Suprapubic skin (tissue), 4 donors: ENCODE measurements at places on chromosomes 2 and 18.

DNA sequence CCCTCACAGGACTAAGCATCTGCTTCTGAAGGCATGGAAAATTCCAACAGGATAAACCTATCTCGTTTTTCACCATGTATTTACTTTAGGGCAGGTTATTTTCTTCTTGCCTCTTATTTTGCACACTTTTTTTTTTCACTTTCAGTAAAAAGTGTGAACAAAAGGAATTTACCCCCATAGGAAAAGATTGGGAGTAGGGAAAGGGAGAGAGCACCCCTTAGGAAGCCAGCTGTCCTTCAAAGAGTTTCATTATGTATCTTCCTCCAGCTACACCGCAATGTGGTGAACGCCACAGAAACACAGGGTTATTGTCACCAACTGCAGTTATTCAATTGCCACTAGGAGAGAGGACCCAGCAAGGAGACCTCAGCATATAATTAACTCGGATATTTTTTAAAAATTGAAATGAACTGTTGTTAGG lies 286.2 kb upstream of the VRK2 start:
- no peaks in the 10 kb centered on the region for H3K36me3 ChIP-seq
- no peak for DNase-seq
- H3K4me3 ChIP-seq, result peak overlapping the region; percentile 19
- no peak overlapping the region for H3K27ac ChIP-seq
- H3K4me1 ChIP-seq, result peaks cover 10% of the 10 kb centered on the region

GRCh38 chr2:216318521-216318874 lies 53.8 kb downstream of the MARCHF4 start:
- DNase-seq, result no peak
- H3K27me3 ChIP-seq, result peaks cover 3% of the 10 kb centered on the region
- H3K27ac ChIP-seq, result no peak overlapping the region
- no peak overlapping the region for H3K4me3 ChIP-seq
- H3K36me3 ChIP-seq, result no peaks in the 10 kb centered on the region

DNA sequence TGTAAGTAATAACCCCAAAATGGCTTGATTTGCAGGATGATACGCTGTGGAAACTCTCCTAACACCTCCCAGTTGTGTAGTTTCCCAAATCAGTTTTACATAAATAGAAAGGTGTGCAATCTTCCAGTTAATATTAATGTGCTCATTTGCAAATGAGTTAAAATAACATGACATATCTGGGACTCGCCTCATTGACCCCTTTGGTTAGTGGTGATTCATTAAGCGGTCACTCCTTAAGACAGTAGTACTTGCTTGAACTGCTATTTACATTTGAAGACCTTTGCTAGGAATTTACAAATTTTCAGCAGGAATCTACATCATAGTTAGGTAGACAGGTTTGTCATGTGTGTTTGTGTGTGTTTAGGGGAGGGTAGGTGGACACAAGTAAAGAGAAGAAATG lies 1367.7 kb upstream of the CELF4 start:
- DNase-seq, result no peak
- no peak overlapping the region for H3K4me3 ChIP-seq
- no peaks in the 10 kb centered on the region for H3K4me1 ChIP-seq
- H3K27me3 ChIP-seq, result no peaks in the 10 kb centered on the region

GRCh38 chr2:134029418-134029817 lies 224.5 kb upstream of the MGAT5 start:
- no peak overlapping the region for H3K4me3 ChIP-seq
- H3K4me1 ChIP-seq, result peaks cover 5% of the 10 kb centered on the region
- H3K27ac ChIP-seq, result no peak overlapping the region
- DNase-seq, result no peak

DNA sequence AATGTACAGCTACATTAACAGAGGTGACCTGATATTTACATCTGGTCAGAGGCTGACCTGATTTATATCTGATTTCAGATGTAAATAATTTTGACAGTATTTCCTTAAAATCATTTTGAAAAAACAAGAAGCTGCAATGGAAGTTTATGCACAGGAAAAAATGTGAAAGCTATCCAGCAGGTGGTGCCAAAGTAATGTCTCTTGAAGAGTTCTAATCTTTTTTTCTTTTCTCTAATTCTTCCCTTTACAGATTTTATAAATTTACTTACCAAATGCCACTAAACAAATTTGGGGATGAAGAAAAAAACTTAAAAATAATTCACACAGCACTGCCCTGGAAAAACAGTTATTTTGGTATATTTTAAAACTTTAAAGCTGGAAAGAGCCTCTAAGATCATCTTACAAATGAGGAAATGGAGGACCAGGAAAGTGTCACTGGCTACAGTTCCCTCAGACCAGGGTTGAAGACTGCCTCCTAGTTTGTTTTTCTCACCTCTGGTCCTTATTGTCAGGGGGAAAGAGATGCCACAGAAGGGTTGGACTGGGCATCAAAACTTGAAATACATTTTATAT lies 16.4 kb upstream of the FBLN7 start:
- H3K4me3 ChIP-seq, result no peak overlapping the region

GRCh38 chr2:241103176-241103595 lies 1.1 kb upstream of the MTERF4 start:
- peak; percentile 19 for DNase-seq
- H3K4me1 ChIP-seq, result peaks cover 29% of the 10 kb centered on the region
- peaks cover 17% of the 10 kb centered on the region for H3K36me3 ChIP-seq
- H3K27ac ChIP-seq, result peak overlapping the region; percentile 90

DNA sequence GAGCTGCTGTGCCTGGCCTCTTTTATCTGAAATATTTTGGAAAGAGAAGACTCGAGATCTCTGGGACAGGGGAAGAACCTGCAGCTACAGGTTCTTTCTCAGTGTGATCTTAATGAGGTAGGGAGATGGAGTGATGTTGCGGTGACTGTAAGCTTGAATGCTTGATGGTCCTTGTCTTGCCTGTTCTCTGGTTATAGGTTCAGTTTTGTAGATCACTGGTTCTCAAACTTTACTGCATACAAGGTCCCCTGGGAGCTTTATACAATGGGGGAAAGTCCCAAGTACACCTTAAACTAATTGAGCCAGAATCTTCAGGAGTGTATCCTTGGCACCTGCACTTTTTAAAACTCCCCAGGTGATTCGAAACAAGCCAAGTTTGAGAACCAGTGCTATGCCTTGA lies 136.7 kb upstream of the CXCR4 start:
- H3K27ac ChIP-seq, result no peak overlapping the region
- no peaks in the 10 kb centered on the region for H3K4me1 ChIP-seq
- no peaks in the 10 kb centered on the region for H3K27me3 ChIP-seq
- H3K4me3 ChIP-seq, result no peak overlapping the region
- no peak for DNase-seq
- H3K36me3 ChIP-seq, result no peaks in the 10 kb centered on the region

DNA sequence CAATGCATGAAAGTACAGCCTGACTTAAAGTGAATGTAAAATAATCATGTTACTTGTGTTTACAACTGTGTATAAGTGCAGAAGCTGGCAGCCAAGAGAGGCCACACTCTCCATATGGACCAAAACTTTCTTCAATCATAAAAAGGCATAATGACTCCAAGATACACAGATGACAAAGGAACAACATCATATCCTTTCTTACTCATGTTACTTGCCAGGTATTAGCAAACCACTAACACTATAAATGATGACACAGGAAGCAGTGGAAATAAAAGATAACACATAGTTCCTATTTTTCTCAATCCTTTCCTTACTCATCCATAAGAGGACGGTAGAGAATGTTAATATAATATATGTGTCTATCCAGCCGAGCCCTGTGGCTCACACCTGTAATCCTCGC lies 400.0 kb upstream of the CDH2 start:
- H3K27me3 ChIP-seq, result no peaks in the 10 kb centered on the region
- no peaks in the 10 kb centered on the region for H3K4me1 ChIP-seq
- no peak overlapping the region for H3K4me3 ChIP-seq

GRCh38 chr2:26330114-26330549 lies 15.8 kb upstream of the SELENOI start:
- H3K27ac ChIP-seq, result no peak overlapping the region
- peak; percentile 95 for DNase-seq
- H3K27me3 ChIP-seq, result no peaks in the 10 kb centered on the region

- H3K27ac ChIP-seq, result no peak overlapping the region
- H3K4me3 ChIP-seq, result no peak overlapping the region
- no peaks in the 10 kb centered on the region for H3K27me3 ChIP-seq
- no peaks in the 10 kb centered on the region for H3K36me3 ChIP-seq
- no peak for DNase-seq
Measured at GRCh38 chr2:136185981-136186776, 68.2 kb upstream of the CXCR4 start.

DNA sequence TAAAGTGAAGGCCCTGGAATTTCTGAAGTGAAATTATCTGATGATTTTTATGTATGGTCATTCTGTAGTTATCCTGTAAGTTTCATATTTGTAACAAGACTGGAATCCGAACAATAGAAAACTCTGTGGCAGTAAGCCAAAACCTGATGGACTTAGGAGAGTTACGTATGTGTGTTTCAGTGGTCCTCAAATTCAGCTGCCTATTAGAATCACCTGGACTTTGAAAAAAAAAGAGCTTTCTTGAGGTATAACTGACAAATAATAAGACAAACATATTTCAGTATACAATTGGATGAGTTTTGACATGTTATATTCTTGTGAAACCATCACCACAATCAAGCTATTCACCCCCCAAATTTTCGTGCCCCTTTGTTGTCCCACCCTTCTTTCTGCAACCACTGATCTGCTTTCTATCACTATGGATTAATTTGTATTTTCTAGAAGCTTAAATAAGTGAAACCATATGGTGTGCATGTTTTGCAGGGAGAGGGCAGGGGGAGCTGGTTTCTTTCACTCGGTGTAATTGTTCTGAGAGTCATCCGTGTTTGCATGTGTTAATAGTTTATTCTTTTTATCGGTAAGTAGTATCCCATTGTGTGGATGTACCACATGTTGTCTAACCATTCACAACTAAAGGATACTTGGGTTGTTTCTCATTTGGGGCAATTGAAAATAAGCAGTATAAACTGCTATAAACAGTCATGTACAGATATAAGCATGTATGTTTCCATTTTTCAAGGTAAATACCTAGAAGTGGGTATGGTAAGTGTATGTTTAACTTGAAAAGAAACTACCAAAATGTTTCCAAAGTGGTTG lies 50.2 kb upstream of the EML4 start:
- no peak overlapping the region for H3K27ac ChIP-seq
- DNase-seq, result no peak
- no peaks in the 10 kb centered on the region for H3K27me3 ChIP-seq
- H3K4me3 ChIP-seq, result no peak overlapping the region
- H3K36me3 ChIP-seq, result no peaks in the 10 kb centered on the region

GRCh38 chr2:225494100-225494459 lies 94.6 kb downstream of the NYAP2 start:
- no peaks in the 10 kb centered on the region for H3K4me1 ChIP-seq
- no peak for DNase-seq
- H3K27ac ChIP-seq, result no peak overlapping the region
- no peaks in the 10 kb centered on the region for H3K27me3 ChIP-seq
- H3K4me3 ChIP-seq, result no peak overlapping the region

GRCh38 chr2:48845684-48846083 lies 90.2 kb upstream of the LHCGR start:
- H3K27ac ChIP-seq, result no peak overlapping the region
- no peak overlapping the region for H3K4me3 ChIP-seq
- no peaks in the 10 kb centered on the region for H3K27me3 ChIP-seq
